Effector memory CD4-positive, alpha-beta T cell (primary cell): ENCODE measurements at places on chromosomes 5 and 9.

- DNase-seq, result no peak
These were observed 14.7 kb upstream of the MED27 start for GRCh38 chr9:132094314-132094791.

- DNase-seq, result no peak
These were observed 83.7 kb upstream of the SMIM15 start for GRCh38 chr5:61245936-61246335.

- DNase-seq, result no peak
These were observed 176.4 kb downstream of the KIF4B start for GRCh38 chr5:155189981-155190380.

DNA sequence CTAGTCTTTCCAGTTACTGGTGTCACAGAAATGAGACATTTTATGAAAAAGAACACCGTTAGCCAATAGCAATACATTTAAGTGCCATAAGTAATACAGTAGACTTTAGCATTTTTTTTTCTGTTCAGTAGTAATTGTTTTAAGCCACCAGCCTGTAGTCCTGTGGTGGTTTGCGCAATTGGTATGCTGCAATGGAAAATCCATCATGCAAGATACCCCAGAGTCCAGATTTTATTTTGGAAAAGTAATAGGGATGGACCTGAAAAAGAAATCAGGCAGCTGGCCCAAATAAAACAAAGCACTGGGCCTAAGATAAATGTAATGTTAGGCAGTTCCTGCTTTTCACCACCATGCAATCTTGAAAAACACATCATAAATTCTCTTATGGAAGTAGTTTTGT, 94.6 kb upstream of the RASGRF2 start:
- no peak for DNase-seq

DNA sequence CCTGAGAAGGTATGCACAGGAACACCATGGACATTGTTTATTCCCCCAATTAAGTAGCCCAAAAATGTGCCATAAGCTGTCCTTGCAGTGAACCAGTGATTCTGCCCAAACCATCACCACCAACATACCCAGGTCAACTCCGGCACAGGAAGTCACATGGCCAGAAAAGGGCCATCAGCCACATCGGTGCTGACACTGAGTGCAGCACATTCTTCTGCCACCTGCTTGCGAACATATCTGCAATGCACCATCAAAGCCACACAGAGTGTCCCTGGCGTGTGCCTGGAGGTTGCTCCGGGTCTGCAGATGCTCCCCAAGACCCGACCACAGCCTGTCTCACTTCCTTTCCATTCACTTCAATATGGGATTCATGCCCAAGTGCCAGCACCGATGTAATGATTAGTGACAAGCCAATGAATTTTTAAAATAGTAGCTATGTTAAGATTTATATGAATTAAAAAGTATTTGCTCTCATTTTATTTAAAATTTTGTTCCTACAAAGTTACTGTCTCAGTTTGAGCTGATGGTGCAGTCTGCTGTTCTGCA, 37.6 kb downstream of the SYK start:
- DNase-seq, result no peak
